Activated naive CD8-positive, alpha-beta T cell treated with anti-CD3 and anti-CD28 coated beads, Interleukin-2, amount 50 U/mL, for 16 hours (primary cell): ENCODE measurements at places on chromosomes 16 and 17.

DNA sequence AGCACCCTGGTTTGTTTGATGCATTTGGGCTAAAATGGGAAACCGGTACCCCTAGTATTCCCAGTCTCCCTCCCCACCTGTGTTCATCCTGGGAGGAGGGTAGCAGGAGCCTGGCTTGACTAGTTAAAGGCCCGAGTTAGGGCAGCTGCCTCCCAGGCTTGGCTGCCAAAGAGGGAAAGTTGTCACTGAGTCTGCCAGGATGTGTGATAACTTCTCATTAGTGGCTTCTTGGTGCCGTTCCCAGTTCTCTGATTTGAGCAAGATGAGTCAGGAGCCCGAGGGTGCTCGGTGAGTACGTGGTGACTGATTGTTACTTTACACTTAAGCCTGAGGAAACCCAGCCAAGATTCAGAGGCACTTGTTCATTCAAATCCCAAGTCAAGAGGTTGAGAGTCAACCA lies 2.5 kb downstream of the KRT32 start:
- no peak for DNase-seq

DNA sequence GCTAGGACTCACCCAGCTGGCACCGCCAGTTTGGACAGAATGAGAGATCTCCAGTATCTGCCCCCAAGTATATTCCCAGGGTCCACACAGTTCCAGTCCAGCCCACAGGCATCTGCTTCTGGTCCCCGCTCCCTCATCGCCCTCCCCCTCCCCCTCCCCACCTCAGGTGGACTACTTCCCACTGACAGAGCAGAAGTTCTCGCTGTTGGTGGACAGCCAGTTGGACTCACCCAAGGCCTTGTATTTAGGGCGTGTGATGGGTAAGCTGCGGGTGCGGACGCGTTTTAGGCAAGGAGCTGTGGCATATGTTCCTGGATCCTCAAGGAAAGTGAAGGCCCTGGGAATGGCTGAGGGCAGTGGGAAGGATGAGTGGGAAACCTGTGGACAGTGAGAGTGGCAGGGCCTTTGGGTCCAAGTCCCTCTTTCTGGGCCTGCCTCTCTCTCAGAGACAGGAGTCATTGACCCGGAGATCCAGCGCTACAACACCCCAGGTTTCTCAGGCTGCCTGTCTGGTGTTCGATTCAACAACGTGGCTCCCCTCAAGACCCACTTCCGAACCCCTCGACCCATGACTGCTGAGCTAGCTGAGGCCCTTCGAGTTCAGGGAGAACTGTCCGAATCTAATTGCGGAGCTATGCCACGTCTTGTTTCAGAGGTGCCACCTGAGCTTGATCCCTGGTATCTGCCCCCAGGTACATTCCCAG lies 14.9 kb downstream of the CNTNAP1 start:
- DNase-seq = no peak

DNA sequence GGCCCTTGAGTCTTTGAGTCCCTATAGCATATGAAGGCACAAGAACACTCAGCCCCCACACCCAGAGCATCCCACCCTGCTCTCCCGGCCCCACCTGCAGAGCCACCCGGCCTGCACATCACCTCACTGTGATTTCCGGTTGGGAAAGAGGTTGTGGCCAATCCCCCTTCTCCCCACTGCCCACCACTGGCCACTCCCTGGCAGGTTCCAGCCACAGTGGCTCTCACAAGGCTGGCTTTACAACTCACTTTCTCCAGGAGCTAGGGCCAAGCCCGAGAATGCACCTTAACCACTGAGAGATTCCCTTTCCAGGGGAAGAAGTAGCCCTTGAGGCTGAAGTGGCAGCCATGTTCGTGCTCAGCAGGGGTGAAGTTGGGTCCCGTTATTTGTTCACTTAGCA lies 123.9 kb downstream of the C16orf78 start:
- DNase-seq = no peak

DNA sequence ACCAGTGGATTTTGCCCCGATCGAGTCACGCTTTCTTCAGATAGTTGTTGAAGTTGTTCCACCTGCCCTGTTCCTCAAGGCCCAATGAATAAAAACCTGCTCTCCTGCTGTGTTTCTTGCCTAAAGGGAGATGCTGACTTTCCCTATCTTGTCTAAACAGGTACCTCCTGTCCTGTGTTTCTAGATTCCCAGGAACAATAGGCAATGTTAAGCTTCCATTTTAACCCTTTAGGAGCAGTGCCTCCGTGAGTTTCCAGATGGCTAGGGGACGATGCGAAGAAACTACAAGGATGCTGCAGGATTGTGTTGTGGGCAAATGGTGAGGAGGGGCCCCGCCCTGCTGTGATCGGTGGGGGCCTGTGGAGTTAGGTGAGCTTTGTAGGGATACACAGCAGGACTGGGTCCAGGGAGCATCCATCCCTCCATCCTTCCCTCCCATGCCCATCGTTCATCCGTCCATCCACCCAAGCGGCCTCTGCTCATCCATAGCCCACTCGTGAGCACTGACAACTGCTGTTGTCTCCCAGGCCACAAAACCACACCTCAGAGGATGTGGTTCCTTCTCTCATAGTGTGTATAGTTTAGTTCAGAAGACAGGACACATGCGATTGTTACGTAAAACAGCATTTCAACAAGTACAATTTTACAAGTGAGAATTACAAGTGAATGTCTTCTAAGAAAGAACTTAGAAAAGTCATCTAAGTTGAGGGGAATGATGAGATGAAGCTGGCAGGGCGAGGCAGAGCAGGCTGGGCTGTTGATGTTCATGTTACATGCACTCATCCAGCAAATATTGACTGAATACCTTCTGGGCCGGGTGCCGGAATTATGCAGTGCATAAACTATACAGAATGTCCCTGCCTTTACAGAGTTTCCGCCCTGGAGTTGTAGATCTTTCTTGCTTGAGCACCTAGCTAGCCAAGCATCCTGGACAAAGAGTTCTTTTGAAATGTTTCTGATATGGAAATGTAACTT lies 5.2 kb downstream of the ARSG start:
- DNase-seq = no peak

GRCh38 chr17:7014995-7015958 lies 2.9 kb downstream of the RNASEK start:
- DNase-seq = no peak

DNA sequence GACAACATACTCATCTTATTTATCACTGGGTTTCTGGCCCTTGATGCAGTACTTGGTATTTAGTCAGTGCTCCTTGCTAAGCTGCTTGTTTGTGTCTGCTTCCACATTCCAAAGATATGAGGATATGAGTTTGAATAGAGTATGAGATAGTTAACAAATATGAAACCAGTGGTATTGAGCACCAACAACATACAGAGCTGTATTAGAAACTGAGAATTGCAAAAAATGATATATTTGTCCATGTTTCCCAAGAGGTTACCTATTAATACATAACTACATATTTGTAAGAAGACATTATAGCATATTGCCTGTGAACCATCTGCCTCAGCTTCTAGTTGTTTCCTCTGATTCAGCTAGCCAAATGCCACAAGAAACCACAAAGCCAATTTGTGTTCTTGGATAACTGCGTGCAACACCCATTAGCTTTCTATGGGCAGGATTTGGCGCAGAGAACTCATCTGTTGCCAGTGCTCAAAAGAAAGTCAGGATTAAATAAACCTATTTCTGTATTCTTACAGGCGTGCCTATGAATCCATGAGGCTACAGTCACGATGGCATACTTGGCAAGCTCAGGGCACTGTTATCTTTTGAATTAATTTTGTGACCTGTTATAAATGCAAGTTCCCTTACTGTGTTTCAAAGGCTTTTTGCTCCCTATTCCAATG lies 194.4 kb downstream of the MAP2K6 start:
- DNase-seq = no peak
